Esophagus muscularis mucosa (tissue), 4 donors: ENCODE measurements at places on chromosomes 16 and 17. TPM values are rescaled to one million over a fixed set of nuclear protein-coding genes. Genes with fewer than 3 reads are reported as not detected.

GRCh38 chr17:11899537-11899942 is 97.7 kb downstream of the ZNF18 start:
- no peaks in the 10 kb centered on the region for H3K27me3 ChIP-seq
- no peak for DNase-seq
- no peak overlapping the region for H3K27ac ChIP-seq
- no peaks in the 10 kb centered on the region for H3K36me3 ChIP-seq
- no peak overlapping the region for H3K4me3 ChIP-seq

GRCh38 chr16:10675216-10675615 is 19.5 kb downstream of the TEKT5 start:
- no peaks in the 10 kb centered on the region for H3K27me3 ChIP-seq
- no peak overlapping the region for H3K4me3 ChIP-seq
- no peak overlapping the region for H3K27ac ChIP-seq
- H3K36me3 ChIP-seq = no peaks in the 10 kb centered on the region
- H3K4me1 ChIP-seq = no peaks in the 10 kb centered on the region

- H3K4me3 ChIP-seq = no peak overlapping the region
- no peaks in the 10 kb centered on the region for H3K27me3 ChIP-seq
- H3K4me1 ChIP-seq = no peaks in the 10 kb centered on the region
- no peaks in the 10 kb centered on the region for H3K36me3 ChIP-seq
- no peak for DNase-seq
Measured at GRCh38 chr17:16272111-16272840, 55.3 kb downstream of the PIGL start.

DNA sequence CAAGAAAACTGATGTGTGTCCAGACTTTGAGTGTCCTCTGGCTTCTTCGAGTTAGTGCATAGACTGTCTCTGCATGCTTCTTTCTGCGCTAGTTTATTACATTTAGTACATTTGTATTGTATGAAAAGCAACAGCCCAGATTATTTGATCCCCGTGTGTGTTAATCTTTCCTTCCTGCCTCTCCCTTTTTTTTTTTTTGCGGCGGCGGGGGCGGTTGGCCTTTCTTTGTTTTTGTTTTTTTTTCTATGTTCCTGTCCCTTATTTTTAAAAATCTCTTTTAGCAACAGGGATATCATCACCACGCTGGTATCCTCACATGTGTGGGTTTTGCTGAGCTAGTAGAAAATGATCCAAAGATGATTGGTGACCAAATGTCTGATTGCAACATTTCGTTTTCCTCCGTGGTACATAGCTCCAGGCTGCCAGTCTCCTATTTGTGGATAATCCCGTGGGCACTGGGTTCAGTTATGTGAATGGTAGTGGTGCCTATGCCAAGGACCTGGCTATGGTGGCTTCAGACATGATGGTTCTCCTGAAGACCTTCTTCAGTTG is 9.4 kb downstream of the SCPEP1 start:
- H3K4me3 ChIP-seq = no peak overlapping the region
- no peaks in the 10 kb centered on the region for H3K4me1 ChIP-seq
- DNase-seq = no peak

DNA sequence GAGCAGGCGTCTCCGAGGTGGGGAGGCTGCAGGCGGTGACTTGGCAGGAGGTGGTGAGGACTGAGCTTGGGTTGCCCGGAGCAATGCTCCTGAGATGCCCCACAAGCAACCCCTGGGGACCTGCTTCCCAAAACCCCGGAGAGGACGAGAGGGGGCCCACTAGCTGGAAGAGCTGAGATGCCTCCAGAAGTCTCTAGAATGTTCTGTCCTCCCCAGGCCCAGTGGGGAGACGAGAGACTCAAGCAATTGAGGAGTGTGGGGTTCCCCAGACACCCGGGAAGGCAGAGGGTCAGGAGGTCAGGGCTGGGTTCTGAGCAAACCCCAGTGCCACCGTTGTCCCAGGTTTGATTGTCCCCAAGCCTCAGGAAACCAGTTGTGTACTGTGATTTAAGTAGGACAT is 21.2 kb upstream of the ATP2C2 start:
- no peaks in the 10 kb centered on the region for H3K36me3 ChIP-seq
- no peak overlapping the region for H3K4me3 ChIP-seq
- no peak overlapping the region for H3K27ac ChIP-seq

GRCh38 chr17:81222620-81222905 is 202 bp downstream of the CEP131 start:
- H3K27ac ChIP-seq = peak overlapping the region; percentile 54
- peaks cover 8% of the 10 kb centered on the region for H3K36me3 ChIP-seq
- no peaks in the 10 kb centered on the region for H3K27me3 ChIP-seq

GRCh38 chr17:74151551-74152315 is 51.7 kb upstream of the RPL38 start:
- peak; percentile 83 for DNase-seq
- no peaks in the 10 kb centered on the region for H3K27me3 ChIP-seq
- H3K4me1 ChIP-seq = peaks cover 6% of the 10 kb centered on the region
- H3K36me3 ChIP-seq = no peaks in the 10 kb centered on the region
- no peak overlapping the region for H3K27ac ChIP-seq

- H3K4me3 ChIP-seq = no peak overlapping the region
- H3K36me3 ChIP-seq = no peaks in the 10 kb centered on the region
- no peak for DNase-seq
- H3K27ac ChIP-seq = no peak overlapping the region
Measured at GRCh38 chr17:66443606-66444005, 141.2 kb downstream of the PRKCA start.

GRCh38 chr17:40290629-40291280 is 3.1 kb downstream of the CDC6 start:
- no peak overlapping the region for H3K4me3 ChIP-seq
- H3K4me1 ChIP-seq = peaks cover 33% of the 10 kb centered on the region
- no peaks in the 10 kb centered on the region for H3K27me3 ChIP-seq
- DNase-seq = no peak
- H3K27ac ChIP-seq = no peak overlapping the region
- no peaks in the 10 kb centered on the region for H3K36me3 ChIP-seq

Gene LGALS9B
- not detected for total RNA-seq

Gene TOM1L1
- 26.4 TPM for total RNA-seq

Gene ZNF764
- total RNA-seq = 14.0 TPM

Gene SOX9
- total RNA-seq = 1.4 TPM
